ENCODE measurements at places on chromosomes 3 and 15.

- no peak for DNase-seq
Measured at GRCh38 chr15:67501836-67502461, 19.0 kb upstream of the C15orf61 start.

DNA sequence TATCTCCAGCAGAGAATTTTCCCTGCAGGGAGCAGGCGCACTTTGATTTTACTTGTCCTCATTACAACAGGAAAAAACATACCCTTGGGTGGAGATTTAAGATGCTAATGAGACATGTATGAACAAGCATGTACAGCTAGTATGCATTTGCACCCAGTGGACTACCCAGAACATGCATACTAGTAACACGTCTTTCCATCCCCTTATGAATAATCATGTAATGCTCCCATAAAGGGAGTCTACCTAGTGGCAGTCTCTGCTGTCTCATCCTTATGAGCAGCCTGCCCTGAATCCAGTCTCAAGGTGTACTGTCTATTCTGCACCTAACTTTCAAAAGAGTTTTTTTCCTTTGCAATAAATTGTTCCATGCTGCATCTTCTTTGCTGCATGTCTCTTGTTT, 1222.0 kb downstream of the ROBO1 start:
- DNase-seq: no peak

GRCh38 chr15:98147415-98147814, 186.9 kb downstream of the ARRDC4 start:
- no peak for DNase-seq

DNA sequence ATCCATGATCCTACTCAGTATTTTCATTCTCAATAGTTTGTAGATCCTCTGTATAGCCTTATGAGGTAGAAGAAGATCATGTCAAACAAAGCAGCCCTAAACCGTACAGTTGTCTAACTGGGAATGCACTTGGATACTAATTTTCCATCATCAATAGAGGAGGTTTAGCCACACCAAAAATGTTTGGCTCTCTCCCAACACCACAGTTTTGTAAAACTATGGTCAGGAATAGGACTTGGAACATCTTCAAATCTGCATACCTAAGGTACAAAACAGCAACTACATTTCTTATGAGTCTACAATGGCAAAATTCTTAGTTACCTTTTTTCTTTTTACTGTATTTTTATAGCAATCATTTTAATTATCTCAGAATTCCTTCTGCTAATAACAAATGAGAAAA, 1001.6 kb downstream of the ROBO2 start:
- no peak for DNase-seq

- DNase-seq: no peak
Measured at GRCh38 chr15:34776606-34777105, 18.7 kb downstream of the ACTC1 start.

GRCh38 chr3:16174026-16174355, 489 bp upstream of the GALNT15 start:
- DNase-seq: no peak

DNA sequence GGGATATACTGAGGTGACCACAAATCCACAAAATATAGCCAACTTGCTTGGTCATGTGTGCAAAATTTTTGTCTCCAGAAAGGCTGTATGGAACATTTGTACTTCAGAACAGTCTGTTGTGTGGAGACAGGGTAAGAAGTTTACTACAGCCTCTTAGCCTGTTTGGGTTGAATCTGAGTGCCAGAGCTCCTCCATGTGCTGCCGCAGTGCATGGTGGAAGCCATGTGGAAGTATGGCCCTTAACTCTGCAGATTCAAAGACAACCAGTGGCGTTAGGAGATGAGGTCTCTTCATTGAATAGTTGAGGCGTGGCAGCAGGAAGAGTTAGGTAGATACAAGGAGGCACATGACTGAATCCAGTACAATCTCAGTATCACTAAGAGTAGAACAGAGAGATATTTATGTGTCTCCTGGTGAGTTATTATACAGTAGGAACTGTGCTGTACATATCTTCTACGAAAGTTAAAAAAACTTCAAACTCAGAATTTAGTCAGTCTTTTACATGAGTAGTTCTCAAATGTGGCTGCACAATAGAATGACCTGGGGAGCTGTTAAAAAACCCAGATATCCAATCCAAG, 9.4 kb downstream of the EIF2A start:
- DNase-seq: no peak

DNA sequence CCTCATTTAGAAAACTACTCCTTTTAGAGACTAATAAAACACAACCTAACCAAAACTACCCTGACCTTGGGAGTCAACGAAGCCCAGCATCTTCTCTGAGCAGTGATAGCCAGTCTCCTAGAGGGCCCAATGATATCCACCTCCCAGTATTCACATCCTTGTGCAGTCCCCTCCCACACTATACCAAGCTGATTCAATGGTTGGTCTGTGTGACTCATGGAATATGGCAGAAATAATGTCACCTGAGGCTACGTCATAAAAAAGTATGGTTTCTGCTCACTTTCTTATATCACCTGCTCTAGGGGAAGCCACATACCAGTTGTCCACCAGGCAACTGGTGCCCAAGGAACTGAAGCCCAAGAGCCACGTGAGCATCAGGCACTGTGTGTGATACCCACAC, 21.4 kb upstream of the USF3 start:
- DNase-seq: no peak

DNA sequence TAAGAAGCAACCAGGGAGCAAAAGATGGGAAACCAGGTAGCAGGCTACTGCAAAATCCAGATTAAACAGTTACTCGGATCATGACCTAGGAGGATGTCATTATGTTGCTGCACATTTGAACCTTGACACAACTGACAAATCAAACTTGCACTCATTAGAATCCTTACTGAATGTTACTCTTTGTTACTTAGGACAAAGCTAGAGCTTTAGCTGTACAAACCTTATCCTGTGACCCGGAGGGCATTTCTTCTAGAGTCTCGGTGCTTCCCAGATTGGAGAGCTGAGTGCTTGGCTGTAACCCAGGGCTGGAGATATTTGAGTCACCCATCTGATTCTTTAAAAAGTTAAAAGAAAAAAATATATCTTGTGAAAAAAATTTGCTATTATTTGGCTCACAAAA, 43.4 kb downstream of the DCP1A start:
- no peak for DNase-seq

- DNase-seq: no peak
Measured at GRCh38 chr15:74723754-74724334, 1.5 kb downstream of the CYP1A1 start.

DNA sequence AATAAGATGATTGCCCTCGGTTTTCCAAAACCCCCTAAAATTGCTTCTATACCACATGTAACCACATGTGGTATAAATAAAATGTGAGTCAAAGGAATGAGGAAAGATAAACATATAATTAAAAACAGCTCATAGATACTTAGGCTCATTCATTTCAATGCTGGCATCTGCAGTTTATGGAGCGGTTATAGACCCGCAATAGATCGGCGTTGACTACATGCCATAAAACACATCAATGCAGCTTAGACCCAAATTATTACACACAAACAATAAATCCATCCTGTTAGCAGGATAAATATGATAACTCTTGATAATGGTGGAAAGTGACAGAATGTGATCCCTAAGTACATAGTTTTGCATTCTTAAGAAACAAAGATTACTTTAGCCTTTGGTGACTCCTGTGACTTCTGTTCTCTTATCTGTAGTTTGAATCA, 143.7 kb downstream of the NR2F2 start:
- DNase-seq: no peak

- DNase-seq: no peak
Measured at GRCh38 chr3:162014284-162014683, 517.7 kb downstream of the OTOL1 start.

DNA sequence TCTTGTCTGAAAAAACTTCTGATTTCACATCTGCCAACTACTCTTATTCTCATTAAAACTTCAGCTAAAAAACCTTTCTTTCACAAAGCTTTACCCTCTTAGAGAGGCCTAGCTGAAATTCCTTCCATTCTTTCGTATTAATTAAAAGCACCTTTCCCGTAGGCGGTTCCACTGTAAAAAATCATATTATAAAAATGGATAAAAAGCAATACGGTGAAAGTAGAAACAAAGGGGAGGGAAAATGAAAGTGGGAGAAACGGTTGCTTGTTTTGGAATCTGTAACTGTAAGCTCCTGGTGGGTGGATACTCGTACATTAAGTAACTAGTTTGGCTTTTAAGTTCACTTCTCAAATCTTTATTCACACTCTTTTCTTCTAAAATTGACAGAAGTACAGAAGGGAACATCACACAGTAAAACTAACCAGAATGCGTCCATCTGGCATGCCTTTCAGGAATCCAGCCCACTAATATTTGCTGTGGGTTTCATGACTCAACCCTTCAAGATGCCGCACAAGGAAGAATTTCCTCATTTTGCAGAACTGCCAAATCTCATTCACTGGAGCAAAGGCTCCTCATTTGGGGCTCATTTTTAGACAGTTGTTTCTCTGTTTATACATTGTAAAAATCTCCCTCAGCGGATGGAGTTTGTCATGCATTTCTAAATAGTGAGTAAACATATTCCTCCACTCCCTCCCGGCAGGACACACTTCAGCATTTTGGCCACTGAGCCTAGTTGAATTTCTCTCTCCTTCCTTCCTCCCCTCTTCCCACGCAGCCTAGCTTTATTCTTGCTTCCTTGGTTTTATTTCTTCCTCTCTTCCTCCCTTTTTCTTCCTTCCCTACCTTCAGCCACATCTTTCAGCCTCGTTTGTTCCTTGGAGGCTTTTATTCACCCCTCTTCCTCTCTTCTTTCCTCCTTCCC, 419.5 kb upstream of the NAALADL2 start:
- DNase-seq: no peak

DNA sequence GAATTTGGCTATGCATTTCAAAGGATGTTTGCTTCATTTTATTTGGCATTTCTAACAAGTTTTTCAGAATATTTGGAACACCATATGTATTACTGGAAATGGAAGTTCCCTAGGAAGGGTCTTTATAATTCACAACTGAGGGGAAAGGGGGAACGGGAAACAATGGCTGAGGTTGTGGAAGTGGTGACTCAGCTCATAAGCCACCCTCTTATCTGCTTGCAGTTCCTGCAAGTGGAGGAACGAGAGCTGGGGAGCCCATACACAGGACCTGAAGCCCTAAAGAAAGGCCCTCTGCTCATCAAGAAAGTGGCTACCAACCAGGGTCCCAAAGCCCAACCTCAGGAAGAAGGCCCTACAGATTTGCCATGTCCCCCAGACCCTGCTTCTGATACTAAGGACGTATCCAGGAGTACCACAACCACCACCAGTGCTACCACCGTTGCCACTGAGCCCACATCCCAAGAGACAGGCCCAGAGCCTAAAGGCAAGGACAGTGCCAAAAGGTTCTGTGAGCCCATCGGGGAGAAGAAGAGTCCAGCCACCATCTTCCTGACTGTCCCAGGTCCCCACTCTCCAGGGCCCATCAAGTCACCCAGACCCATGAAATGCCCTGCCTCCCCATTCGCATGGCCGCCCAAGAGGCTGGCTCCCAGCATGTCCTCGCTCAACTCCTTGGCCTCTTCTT, 37.9 kb downstream of the ESYT3 start:
- no peak for DNase-seq

- DNase-seq: no peak
Measured at GRCh38 chr15:67761343-67761742, 64.0 kb upstream of the SKOR1 start.

DNA sequence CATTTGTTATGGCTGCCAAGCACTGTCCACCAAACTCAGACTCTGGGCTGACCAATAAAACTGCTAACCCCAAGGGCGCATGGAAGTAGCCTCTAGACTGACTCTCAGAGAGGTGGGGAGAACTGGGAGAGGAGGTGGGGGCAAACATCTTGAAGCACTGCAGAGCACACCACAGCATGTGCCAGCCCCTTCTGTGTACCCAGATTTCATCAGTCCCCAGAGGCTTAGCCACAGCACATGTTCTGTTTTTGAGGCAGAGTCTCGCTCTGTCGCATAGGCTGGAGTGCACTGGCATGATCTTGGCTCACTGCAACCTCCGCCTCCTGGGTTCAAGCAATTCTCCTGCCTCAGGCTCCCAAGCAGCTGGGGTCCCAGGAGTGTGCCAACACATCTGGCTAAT, 119.5 kb upstream of the SPATA12 start:
- DNase-seq: no peak

DNA sequence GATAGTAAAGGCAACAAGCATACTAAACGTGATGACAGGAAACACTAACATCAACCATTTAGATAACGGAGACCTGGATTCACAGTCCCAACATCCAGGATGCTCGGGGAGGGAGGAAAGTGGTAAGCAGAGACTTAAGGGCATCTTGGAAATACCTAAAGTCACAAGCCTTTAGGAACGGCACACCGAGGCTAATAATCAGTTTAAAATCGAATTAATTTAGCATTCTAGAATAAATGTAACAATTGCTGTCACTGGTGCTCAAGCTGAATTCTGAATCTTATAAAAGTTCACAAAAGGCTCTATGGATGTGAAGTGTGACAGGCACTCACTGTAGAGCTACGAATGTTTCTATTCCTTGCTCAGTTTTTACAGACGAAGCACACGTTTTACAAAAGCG, 1.3 kb downstream of the CD47 start:
- no peak for DNase-seq

DNA sequence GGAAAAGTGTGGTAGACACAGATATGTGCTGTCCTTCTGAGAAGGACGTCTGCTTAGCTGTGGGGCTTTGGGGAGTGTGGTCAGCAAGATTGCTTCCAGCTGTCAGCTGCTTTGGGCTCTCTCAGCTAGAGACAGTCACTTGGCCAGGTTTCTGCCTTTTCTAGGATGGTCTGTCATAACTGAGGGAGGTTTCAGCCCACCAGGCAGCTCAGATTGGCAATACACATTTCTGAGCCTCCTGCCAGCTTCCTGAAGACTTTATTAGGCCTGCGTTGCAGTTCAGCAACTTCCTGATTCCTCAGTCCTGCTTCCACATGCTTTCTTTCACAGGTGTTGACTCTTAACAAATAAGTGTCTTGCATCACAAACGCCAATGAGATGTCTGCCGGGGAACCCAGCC, 286.5 kb downstream of the SQOR start:
- DNase-seq: no peak

- no peak for DNase-seq
Measured at GRCh38 chr3:123285066-123285465, 83.3 kb downstream of the SEC22A start.

DNA sequence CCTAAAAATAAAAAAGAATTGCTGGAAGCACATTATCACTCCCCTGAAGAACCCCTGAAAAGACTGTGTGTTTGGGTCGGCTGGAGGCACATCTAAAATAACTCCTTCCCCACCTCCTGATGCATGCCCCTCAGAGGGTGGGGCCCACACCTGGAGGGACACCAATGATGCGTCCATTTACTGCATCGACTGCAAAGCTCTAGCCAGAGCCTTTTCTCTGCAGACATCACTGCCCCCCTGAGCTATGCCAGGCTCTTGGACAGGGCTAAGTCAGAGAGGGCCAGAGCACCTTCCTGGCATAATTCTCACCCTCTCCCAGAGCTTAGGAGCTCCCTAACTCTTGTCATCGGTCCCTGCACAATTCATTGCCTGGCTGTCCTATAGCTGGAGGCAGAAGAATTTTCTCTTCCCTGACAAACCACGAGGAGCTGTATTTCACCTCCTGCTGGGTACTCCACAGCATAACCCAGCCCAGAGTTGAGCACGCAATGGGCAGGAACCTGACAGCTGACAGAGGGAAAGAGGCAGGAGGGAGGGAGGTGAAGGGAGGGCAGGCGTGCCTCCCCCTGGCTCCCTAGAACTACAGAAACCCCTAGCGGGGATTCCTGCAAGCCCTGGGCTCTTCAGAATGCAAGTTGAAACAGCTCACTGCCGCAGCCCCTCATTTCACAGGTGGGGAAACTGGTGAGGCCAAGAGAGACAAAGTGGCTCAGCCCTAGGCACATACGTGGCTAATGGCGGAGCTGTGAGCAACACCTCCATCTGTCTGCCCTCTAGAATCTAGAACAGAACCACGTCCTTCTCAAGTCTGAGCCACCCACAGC, 46.6 kb downstream of the XXYLT1 start:
- no peak for DNase-seq
